Right lung (tissue), 10 donors: ENCODE measurements at places on chromosomes 2 and 18.

DNA sequence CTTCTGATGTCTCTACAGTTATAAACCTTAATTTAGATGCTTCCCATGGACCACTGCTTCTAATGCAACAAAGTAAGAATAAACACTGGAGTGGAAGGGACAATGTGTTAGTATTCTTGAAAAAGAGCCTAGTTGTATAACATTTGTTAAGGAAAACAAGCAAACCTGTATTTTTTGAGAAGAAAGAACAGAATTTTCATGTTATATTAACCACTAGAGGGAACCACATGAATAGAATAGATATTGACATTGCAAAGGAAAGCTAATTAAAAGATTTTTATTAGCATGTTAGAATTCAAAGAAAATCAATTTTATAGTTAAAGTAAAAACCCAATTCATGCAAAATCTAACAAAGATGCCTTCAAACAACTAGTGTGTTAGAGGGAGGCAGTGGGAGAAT lies 151.2 kb upstream of the BARD1 start:
- no peak for DNase-seq

- DNase-seq, result no peak
Observed at GRCh38 chr2:197445746-197446145, 7.6 kb upstream of the COQ10B start.

- DNase-seq, result no peak
Observed at GRCh38 chr2:10783421-10783820, 29.2 kb downstream of the PDIA6 start.

DNA sequence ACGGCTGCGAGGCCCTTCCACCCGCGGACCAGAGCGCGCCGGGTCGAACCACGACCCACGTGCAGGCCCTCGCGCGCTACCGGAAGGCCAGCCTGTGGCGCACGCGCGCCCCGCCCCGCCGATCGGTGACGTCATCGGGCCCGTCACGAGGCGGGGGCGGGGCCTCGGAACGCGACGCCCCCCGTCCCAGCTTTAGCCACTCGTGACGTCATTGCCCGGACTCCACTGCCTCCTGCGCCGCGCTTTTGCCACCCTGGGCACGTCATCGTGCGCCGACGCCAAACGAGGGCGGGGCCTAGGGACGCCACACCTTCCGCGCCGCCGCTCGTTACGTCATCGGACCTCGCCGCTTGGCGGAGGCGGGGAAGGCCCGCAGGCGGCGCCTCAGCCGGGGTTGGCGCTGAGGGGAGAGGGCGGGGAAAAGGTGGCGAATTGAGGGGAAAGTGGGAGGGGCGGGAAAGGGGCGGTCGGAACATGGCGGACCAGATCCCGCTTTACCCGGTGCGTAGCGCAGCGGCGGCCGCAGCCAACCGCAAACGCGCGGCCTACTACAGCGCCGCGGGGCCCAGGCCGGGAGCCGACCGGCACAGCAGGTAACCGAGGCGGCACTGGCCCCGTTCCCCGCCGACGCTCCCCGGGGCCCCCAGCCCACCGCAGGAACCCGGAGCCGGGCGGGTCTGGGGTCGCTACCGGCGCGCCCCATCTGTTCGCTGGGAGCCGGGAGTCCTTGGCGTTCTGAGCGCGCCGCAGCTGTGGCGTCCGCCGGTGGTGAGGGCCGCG lies at the start of gene ATP9B:
Gene ATP9B, plus strand, starts transcription at position 458 of the 780 bp plus-strand sequence. Its CDS starts 17 bp downstream, at position 475.
- DNase-seq, result peak; percentile 100

- no peak for DNase-seq
Observed at GRCh38 chr2:70962885-70963878, 15.2 kb upstream of the ANKRD53 start.

DNA sequence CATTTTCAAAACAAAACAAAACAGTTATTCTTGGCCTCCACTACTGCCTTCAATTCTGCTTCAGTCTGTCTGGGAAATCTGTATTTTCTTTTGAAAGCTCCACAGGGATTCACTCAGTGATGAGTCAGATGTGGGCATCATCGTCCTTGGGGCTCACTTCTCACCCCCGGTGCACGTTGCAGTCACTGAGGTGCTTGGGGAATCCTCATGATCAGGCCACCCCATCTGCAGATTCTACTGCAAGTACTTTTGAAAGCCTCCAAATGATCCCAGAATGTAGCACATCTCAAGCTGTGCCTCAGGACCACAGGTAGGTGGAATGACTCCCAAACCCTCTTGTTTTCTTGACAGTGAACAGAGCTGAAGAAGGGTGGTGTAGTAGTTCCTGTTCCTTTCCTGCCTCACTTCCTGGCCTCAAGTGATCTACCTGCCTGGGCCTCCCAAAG lies 34.3 kb downstream of the LPIN2 start:
- no peak for DNase-seq

GRCh38 chr18:9066817-9067306 lies 35.6 kb upstream of the NDUFV2 start:
- DNase-seq, result no peak

GRCh38 chr18:26119246-26119645 lies 14.4 kb upstream of the PSMA8 start:
- DNase-seq, result no peak

DNA sequence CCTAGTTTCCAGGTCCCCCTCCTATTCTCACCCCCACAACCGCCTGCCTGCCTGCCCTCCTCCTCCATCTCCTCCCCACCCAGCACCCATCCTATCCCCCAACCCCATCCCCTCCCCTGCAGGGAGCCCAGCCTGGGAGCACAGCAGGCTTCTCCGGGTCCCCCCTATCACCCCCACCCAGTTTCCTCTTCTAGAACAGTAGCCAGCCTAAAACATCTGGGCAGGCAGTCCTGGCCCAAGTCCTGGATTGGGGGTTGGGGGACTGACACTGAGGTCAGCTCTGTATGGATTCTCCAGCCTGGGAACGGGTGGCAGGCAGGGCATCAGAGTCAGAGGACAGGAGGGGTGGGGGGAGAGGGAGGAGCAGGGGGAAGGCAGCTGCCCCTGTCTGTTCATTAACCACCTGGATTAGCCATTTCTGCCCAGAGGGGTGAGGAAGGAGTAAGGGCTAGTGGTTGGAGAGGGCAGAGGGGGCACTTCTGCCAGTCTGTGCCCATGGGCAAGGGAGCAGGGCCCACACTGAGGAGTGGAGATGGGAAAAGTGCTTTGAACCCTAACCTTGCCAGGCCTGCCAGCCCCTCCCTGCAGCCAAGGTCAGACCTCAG lies 60.0 kb downstream of the TNS1 start:
- no peak for DNase-seq

GRCh38 chr2:192119536-192119935 lies 75.2 kb downstream of the TMEFF2 start:
- no peak for DNase-seq

- peak; percentile 68 for DNase-seq
Observed at GRCh38 chr2:42101206-42102023, 53.6 kb downstream of the PKDCC start.

DNA sequence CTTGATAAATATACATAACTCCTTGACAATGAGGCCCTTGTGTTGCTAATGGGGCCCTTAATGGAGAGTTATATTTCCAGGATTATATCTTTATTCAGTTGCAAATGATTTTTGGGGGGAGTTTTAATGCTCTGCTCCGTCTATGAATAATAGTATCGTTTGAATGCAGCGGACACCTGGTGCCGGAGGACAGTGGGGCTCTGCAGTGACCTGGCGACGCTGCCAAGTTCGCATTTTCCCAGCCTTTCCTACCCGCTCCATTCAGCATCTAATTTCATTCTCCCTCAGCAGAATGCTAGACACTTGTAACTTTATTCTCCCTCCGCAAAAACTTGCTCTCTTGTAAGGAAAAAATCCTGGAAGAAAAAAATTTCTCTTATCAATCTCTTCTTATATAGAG lies 257.6 kb upstream of the SALL3 start:
- DNase-seq, result no peak

- DNase-seq, result no peak
Observed at GRCh38 chr2:120600786-120601185, 134.9 kb upstream of the GLI2 start.

DNA sequence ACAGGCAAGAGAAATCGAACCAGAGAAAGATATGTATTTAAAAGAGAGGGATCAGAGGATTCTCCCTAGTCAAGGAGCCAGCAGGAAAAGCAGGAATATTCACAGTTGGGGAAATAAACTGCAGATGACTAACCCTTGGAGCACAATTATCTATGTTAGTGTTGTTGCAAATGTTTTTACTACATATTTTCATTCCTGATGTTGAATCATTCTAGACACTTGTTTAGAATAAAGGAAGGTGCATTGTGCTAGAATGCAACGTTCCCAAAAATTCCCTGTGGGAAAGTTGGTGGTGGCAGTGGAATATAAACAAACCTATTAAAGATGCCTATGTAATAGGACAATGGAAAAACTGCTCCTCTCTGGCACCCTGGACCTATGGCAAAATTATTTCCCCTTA lies 63.3 kb downstream of the DTNA start:
- no peak for DNase-seq

- peak; percentile 58 for DNase-seq
Observed at GRCh38 chr2:232689152-232689910, 7.8 kb upstream of the GIGYF2 start.

DNA sequence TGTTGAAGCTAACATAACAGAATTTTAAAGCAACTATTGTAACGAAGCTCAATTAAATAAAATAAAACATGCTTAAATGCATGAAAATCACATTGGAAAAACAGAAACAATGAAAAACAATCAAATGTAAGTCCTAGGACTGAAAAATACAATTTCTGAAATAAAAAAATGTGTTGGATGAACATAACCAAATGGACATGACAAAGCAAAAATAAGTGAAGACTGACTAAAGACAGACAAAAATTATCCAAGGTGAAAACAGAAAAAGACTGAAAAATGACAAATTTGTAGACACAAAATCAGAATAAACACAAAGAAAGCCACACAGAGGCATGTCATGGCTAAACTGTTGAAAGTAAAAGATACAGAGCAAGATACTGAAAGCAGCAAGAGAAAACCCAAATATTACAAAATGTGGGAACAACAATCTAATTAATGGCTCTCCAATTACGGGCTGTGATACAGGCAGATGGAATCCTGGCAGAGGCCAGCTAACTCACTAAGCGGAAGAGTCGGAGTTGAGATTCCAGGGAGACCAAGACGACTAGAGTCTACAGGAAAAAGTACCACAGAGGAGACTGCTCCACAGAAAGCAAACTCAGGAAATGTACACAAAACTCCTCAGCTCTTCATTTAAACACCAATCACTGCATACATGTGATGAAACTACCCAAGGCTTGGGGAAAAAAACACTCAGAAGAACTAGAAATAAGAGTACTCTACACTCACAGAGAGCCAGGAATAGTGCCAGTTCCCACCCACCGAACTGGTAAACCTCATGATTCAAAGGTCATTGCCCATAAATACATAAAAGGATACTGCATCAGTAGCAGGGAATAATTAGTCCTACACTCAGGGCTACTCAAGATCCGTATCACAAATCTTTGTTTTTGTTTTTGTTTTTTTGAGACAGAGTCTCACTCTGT lies 83.6 kb downstream of the ATAD2B start:
- no peak for DNase-seq

GRCh38 chr2:70088598-70089219 lies 1.4 kb downstream of the PCBP1 start:
- DNase-seq, result no peak

DNA sequence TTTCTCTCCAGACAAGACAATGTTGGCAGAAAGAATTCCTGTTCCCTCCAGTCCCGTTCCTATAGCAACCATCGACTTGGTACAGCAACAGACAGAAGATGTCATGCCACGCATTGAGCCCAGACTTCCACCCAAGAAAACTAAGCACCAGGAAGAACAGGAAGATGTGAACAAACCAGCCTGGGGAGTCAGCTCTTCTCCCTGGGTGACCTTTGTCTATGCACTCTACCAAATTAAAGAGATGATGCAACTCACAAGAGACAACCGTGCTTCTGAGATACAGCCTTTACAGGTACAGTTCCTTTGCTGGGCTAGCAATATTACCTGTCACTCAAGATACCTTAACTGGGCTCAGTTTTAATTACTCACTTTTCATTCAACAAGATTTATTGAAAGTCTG lies 37.1 kb downstream of the NEMP2 start:
- no peak for DNase-seq

DNA sequence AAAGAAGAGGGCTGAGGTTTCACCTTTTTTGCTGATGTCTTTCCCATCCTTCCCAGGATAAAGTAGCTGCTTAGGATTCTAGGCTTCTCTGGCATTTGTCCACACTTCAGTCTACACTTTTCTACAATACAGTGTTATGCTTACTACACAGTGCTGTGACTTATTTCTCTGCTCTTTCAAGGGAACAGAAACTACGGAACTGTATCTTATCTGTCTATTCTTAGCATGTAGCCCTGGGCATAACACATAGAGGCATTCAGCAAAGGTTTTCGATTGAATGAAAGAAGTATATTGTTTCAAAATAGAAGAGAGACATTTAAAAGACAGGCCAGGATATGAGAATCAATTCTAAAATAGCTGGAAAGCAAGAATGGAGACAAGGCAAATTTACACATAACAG lies 110.9 kb downstream of the ARHGEF33 start:
- no peak for DNase-seq

- no peak for DNase-seq
Observed at GRCh38 chr18:44915661-44916060, 235.0 kb downstream of the SETBP1 start.

DNA sequence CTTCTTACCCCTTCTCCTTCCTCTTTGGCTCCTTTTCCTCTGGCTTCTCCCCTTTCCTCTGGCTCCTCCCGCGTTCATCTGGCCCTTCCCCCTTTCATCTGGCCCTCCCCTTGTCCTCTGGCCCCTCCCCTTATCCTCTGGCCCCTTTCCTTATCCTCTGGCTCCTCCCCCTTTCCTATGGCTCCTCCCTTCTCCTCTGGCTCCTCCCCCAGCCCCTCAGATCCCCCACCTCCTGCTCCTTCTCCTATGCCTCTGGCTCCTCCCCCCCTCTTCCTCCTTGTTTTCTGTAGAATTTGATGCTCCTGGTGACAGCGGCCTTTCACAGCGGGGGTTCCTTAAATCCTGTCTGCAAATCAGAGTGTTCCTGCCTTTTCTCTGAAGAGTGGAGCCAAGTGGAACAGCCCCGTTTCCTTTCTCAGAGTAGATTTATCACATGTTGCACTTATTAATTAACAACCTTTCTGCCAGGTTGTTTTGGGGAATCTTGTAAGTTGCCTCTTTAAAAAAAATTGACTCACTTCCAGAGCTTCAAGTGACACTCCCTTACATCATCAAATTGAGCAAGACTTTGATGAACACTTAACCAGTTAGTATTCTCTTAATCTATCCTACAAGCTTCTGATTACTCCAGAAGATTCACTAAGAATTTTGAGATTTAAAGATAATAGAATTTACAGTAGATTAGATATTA lies 27.9 kb downstream of the FABP1 start:
- peak; percentile 11 for DNase-seq

GRCh38 chr2:142875010-142875409 lies 2.5 kb upstream of the KYNU start:
- DNase-seq, result no peak

DNA sequence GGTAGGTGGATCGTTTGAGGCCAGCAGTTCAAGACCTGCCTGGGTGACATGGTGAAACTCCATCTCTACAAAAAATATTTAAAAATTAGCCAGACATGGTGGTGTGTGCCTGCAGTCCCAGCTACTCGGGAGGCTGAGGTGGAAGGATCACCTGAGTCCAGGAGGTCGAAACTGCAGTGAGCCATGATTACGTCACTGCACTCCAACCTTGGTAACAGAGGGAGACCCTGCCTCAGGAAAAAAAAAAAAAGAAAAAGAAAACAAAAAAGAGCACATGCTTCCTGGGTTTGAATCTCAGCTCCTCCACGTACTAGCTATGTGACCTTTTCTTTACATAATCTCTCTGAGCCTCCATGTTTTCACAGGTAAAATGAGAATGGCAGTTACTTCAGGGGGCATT lies 107.5 kb upstream of the STPG4 start:
- DNase-seq, result no peak
